ENCODE measurements at places on chromosomes 3 and 15.

GRCh38 chr3:12986986-12987385, 86.2 kb downstream of the IQSEC1 start:
- DNase-seq, result no peak

DNA sequence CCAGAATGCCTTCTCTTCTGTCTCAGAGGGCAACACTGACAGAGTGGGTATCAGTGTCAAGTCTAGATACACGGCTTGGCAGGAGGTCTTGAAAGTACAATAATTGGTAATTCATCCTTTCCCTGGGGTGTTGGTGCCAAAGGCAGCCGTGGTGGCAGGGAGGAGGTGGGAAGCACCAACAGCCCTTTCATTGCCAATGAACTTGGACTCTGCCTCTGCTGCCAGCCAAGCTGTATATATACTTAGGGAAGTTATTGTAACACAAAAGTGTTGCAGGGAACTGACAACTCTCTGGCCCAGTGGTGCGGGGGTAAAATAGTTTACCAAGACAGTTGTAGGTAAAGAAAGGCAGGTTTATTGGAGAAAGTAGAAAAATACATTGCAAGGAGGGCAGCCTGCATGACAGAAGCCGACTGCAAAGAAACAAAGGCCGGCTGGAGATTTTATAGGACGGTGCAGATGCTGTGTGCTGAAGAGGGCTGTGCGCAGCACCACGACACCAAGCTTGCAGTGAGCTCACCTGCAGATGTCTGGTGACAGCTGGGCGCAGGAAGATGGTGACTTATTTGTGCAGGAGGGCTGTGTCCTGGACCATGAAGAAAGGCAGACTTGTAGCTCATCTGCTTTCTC, 4.0 kb upstream of the FAM3D start:
- no peak for DNase-seq

DNA sequence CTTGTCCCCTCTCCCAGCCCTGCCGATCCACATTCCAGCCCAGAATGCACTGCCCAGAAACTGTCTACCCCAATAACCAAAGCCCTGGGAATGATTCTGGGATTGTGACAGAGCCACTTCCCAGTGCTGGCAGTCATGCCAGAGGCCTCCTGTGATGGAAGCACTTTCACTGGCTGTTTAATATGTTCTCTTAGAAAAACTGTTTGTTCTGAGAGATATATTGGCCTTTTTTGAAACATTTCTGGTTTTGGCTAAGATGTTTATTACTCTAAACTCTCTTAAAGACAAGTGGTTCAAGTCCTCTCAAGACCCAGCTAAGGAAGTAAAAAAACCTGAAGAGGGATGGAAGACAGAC, 74.0 kb upstream of the HACD2 start:
- DNase-seq, result no peak

GRCh38 chr3:158165730-158166129, 55.8 kb downstream of the RSRC1 start:
- no peak for DNase-seq
